ENCODE measurements at places on chromosomes 7 and 10.

DNA sequence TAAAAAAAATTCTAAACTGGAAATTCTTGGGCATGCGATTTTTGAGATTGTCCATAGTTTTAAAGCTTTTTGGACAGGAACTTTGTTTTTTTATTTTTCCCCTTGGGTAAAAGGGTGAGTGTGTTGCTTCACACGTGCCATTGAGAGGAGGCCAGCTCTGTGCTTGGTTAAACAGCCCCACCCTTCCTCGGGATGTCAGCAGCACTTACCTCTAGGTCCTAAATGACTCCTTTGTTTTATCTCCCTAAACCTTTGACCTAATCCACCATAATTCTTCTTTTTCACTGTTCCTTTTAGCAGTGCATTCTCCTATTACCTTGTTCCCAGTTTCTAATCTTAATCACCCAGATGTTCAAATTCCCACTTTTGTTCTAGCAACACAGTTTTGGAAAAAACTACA is 83.5 kb downstream of the SEMA3D start:
- no peak for DNase-seq

GRCh38 chr7:26169271-26169670 is 17.3 kb downstream of the NFE2L3 start:
- no peak for DNase-seq

DNA sequence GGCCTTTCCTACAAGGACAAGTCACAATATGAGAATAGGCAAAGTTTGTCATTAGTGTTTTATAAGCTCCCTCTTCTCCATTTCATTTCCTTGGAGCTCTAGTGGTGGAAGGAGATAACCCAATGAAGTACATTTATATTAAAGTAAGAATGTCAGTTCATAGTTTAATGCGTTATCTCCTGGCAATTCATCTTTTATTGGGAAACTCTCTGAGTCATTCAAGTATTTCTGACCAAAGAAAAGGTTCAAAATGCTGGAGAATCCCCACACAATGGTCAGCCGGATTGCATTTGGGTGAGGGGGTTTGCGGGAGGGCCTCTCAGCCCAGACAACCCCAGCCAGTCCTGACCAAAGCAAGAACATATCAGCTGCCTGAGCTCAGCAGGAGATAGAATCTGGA is 321.5 kb upstream of the NRP1 start:
- DNase-seq = no peak

DNA sequence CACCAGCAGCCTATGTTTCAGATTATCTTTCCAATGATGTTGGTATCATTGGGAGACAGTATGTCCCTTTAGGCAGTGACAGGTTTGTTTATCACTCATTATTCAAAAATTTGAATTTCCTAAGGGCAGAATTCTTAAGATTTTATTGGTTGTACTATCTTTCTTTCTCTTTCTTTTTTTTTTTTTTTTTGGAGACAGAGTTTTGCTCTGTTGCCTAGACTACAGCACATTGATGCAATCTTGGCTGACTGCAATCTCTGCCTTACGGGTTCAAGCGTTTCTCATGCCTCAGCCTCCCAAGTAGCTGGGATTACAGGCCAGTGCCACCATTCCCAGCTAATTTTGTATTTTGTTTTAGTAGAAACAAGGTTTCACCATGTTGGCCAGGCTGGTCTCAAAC is 111.2 kb downstream of the PON1 start:
- no peak for DNase-seq

DNA sequence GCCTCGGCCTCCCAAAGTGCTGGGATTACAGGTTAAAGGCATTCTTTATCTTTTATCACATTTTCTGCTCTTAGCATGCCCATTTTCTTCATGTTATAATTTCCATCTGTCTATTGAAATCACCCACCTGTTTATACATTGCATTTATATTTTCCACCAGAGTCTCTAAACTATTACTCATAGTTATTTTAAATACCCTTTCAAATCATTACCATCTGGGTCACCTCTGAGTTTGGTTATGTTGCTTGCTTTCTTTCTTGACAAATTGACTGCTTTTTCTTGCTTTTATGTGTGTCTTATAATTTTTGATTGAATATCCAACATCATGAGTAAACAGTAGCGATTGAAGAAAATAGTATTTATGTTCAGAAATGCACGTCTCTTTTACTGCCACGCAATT is 71.4 kb downstream of the TMEM270 start:
- DNase-seq = no peak

DNA sequence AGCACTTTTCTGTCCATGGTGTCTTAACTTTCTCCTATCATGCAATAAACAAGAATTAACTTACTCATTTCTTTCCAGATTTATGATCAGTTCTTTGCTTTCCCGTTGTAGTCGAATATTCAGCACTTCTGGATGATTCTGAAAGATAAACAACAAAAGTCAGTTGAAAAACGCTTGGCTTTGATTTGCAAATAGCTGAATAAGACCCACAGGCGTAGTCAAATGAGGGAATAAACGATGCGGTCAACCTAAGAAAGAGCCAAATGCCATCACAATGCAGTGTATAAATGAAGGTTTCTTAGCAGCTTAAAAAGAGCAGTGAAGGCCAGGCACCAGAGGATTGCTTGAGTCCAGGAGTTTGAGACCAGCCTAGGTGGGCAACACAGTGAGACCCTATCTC is 109.4 kb downstream of the ADAM12 start:
- DNase-seq = no peak

DNA sequence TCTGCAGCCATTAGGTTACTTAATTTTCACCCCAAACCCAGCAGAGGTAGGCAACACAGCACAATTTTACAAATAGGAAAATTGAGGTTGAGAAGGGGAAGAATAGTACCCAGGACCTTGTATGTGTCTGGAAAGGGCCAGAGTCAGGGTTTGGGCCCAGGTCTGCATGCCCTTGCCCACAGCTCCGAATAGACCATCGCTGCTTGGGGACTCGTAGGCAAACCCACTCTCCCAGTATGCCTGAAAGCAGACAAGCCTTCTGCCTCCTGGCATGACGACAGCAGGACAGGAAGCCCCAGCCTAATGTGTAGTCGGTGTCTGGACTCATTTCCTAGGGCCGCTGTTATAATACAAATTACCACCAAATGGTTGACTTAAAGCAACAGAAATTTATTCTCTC is 91.7 kb downstream of the GPR26 start:
- DNase-seq = no peak

GRCh38 chr7:141708351-141708750 is at the start of gene WEE2:
TSS of gene WEE2 (plus strand) at chr7:141708353. CDS start at chr7:141708759, 406 bp downstream.
- DNase-seq = no peak

DNA sequence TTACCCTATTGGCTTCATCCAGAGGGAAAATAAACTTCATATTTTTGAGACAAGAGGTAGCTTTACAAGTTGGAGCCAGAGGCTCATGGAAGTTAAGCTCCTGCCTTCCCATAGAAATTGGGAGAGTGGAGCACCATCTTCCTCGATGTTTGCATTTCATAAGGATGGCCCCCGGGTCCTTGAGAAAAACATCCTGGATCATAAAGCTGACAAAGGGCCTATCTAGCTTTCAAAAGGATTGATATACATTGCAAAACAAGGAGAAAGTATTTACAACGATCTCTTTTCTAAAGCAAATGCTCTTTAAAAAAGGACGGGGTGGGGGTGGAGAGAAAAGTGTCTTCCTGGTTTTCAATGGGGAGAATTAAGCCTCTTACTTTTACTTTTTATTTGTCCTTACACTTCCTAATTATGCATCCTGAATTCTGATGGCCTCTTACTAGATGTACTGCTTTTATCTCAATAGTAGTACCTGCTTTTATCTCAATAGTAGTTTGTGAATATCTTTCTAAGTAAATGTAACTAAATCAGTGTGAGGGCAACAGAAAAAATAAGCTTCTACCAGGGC is 65.6 kb downstream of the PTPRZ1 start:
- no peak for DNase-seq

DNA sequence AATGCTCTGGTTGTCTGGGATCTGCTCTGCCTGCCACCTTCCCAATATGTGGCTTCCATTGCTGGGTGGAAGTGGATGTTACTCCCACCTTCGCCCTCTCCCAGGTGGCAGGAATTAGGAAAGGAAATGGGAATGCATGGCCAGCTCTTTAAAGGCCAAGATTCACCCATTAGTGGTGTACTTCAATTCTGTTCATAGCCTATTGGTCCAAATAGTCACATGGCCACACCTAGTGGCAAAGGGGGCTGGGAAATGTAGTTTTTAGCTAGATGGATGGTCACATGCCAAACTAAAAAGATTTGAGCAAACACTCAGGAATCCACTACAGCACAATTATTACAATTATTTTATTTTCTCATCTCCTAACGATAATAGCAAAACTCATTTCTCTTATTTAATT is 135.1 kb downstream of the NPY start:
- no peak for DNase-seq

DNA sequence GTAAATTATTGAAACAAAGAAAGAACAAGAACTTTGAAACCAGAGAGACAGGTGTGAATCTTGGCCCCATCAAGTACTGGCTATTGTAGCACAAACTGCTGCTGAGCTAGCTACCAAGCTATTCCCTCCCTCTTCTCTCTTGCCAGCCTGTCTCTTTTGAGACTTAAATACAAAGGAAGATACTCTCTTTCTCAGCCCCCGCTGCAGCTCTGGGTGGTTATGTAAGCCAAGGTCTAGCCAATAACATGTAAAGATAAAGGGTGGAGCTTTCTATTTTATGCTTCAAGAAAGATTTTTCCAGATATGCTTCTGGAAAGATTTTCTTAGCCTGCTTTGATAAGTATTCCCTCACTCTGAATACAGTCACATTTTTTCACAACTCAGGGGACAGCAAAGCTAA is 17.2 kb downstream of the BAZ1B start:
- no peak for DNase-seq

DNA sequence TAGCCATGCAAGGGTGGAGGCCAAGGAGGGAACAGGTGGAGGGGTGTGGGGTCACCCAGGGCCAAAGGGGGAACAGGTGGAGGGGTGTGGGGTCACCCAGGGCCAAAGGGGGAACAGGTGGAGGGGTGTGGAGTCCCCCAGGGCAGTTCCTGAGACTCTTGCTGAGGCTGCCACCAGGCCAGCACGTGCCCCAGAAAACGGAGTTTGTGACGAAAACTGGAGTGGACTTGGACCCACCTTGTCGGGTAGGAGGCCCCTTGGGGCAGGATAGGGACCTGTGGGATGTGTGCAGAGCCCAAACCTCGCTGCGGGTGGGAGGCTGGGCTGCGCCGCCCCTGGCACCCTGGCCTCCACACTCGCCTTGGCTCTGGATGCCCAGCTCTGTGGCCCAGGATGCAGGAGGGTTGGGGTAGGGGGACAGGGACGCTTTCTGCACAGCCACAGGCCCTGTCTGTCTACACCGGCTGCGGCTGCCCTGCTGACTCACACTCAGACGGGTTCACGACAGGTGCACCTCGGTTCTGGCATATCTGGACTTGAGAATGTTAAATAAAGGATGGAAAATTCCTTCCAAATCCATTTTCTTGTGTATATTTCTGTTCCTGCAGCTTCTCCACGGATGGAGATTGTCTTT is 562 bp upstream of the ADGRA1 start:
- no peak for DNase-seq

- DNase-seq = no peak
Measured at GRCh38 chr7:73838642-73839041, 3.7 kb downstream of the METTL27 start.

Measured in hematopoietic multipotent progenitor cell treated with erythropoietin and hydrocortisone succinate and interleukin-3 and kit ligand, for 17 days (in vitro differentiated cells).